ENCODE measurements at places on chromosomes 3 and 15. TPM values are rescaled to one million over a fixed set of nuclear protein-coding genes. Genes with fewer than 3 reads are reported as not detected.

Gene C2CD4B
- total RNA-seq = not detected

GRCh38 chr3:186895406-186895805, 34.9 kb upstream of the ST6GAL1 start:
- no peak overlapping the region for H3K27ac ChIP-seq
- H3K36me3 ChIP-seq = no peaks in the 10 kb centered on the region
- H3K4me3 ChIP-seq = no peak overlapping the region
- peaks cover 13% of the 10 kb centered on the region for H3K4me1 ChIP-seq
- no peaks in the 10 kb centered on the region for H3K27me3 ChIP-seq

DNA sequence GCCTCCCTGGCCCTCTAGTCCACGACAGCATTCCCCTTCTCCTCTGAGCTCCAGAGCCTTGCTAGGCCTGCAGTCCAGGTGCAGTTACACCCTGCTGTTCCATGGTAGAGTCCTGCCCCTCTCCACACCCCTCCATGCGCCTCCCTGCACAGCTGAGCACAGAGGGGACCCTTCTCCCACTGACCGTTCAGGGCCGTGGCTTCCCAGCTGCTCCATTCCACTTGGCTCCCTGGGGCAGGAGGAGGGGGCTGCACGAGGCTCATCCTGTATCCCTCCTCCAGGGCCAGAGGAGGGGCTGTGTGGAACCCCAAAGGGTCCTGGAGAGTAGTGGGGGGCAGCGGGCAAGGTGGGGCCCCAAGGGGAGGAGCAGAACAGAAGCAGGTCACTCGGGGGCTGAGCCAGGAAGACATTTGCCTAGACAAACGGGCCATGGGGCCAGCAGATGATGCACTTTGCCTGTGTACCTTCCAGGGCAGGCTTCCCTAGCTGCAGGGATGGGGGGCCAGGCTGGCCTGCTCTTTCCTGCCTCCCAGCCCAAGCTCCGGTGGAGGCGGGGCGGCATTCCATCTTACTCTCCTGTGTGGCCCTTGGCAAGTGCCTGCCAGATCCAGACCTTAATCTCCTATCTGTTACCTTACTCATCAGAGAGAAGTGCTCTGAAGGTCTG, 20.7 kb upstream of the GOLGA6C start:
- no peak for DNase-seq
- no peak overlapping the region for H3K4me3 ChIP-seq
- no peaks in the 10 kb centered on the region for H3K4me1 ChIP-seq

GRCh38 chr3:74134831-74135230, 479.6 kb downstream of the CNTN3 start:
- H3K4me3 ChIP-seq = no peak overlapping the region
- no peaks in the 10 kb centered on the region for H3K4me1 ChIP-seq
- no peaks in the 10 kb centered on the region for H3K27me3 ChIP-seq
- DNase-seq = no peak
- no peaks in the 10 kb centered on the region for H3K36me3 ChIP-seq

DNA sequence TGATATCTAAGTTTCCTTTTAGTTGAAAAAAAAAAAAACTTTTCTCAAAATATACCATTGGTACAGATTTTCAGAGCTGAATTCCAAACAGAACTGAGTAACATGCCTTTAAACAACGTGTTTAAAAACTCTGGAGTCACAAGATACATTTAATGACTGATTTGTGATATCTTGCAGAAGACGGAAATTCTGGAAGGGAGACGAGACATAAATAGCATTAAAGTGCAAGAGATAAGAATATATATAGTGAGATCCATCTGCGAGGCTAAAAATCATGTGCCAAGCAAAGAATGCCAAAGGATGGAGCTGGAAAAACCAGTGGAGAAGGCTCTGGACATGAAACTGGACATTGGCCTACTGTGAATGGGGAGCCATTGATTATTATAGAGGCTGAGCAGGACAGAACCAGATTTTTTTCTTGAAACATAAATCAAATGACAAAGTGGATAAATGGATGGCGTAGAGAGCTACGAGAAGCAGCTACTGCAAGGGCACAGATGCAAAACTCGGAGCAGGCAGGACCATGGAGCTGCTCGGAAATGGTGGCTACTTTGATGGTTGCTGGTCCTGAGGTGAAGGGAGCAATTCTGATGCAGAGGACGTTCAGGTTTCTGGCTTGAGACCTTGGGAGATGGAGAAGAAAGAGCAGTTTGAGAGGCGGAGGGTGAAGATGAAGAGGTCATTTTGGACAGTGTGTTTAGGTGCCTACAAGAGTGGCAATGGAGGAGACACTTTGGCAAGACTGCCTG, 88.8 kb downstream of the CPN2 start:
- peaks cover 2% of the 10 kb centered on the region for H3K4me1 ChIP-seq
- no peak overlapping the region for H3K27ac ChIP-seq
- no peaks in the 10 kb centered on the region for H3K36me3 ChIP-seq
- no peaks in the 10 kb centered on the region for H3K27me3 ChIP-seq
- no peak for DNase-seq

Gene DENND6A
- 46.0 TPM for total RNA-seq

Gene MORC1
- total RNA-seq = not detected

DNA sequence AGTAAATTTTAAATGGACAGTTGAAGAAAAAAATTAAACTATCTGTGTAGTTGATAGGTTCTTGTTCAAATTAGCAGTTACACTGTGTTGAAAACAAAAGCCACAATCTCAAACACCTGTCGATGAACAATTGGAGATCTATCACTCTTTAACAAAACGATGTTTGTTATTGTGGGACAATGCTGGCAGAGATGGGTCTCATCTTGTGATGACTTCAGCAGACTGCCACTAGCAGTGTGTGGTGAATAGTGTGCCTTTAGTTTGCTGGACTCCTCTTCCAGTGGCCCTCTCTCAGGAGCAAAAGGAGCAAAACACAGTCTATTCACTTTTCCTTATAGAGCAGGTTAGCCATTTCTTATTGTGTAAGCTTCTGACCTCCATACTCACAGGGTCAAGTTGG, 14.7 kb upstream of the TRIM59 start:
- H3K4me3 ChIP-seq = no peak overlapping the region
- H3K27ac ChIP-seq = no peak overlapping the region
- H3K36me3 ChIP-seq = peaks cover 4% of the 10 kb centered on the region
- no peak for DNase-seq
- H3K4me1 ChIP-seq = no peaks in the 10 kb centered on the region

DNA sequence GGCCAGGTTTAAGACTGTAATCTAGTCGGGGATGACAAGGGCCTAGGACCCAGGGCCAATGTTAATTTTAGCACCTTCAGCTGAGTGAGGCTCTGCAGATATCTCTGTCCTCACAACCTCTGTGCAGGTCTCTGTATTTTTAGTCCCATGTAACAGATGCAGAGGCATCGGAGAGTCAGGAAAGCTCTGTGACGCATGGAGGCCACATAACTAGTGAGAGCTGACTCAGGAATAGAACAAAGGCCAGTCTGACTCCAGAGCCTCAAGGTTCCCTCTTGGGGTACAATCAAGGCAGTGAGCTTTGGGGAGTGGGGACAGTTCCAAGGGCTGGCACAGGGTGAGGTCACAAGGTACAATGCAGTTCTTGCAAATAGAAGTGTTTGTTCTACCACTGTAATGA, 31.0 kb downstream of the FSTL1 start:
- H3K36me3 ChIP-seq = no peaks in the 10 kb centered on the region
- peaks cover 14% of the 10 kb centered on the region for H3K4me1 ChIP-seq
- no peak overlapping the region for H3K27ac ChIP-seq
- peaks cover 4% of the 10 kb centered on the region for H3K27me3 ChIP-seq
- H3K4me3 ChIP-seq = no peak overlapping the region
- DNase-seq = no peak

GRCh38 chr15:64636556-64636955, 138.8 kb downstream of the RBPMS2 start:
- no peak for DNase-seq
- H3K4me1 ChIP-seq = peaks cover 67% of the 10 kb centered on the region
- no peak overlapping the region for H3K4me3 ChIP-seq
- peaks cover 21% of the 10 kb centered on the region for H3K36me3 ChIP-seq

- no peak for DNase-seq
- no peaks in the 10 kb centered on the region for H3K36me3 ChIP-seq
- no peak overlapping the region for H3K4me3 ChIP-seq
- H3K27ac ChIP-seq = no peak overlapping the region
- H3K4me1 ChIP-seq = peaks cover 12% of the 10 kb centered on the region
- no peaks in the 10 kb centered on the region for H3K27me3 ChIP-seq
Measured at GRCh38 chr3:119357190-119357589, 63.0 kb downstream of the ARHGAP31 start.

DNA sequence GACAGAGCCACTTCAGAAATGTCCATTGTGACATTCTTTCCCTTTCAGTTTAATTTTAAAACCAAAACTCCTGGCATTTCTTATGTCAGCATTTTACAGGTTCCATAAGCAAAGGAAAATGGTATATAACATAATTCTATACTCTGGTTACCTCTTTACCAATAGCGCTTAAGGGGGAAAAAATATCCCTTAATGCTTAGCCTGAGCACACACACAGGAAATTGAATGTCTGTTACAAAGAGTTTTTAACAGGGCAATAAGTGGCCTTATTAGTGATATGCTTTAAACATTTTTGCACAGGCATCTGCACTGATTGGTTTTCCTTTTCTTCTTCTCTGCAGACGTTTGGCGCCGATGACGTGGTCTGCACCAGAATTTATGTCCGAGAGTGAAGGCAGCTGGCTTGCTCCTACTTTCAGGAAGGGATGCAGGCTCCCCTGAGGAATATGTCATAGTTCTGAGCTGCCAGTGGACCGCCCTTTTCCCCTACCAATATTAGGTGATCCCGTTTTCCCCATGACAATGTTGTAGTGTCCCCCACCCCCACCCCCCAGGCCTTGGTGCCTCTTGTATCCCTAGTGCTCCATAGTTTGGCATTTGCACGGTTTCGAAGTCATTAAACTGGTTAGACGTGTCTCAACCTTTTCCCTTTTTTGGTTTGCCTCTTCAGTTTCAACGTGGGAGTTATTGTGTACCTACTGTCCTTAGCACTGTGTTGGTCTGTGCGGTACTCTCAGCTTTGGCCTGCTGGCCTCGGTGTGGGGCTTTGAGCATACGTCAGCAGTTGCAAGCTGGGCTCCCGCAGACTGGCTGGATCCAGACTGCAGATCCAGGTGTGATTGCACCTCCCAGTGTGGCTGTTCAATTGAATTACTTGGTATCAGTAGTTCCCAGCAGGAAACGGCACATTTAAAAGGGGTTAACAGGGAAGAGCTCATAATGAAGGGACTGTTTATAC, 7.7 kb downstream of the CRABP1 start:
- DNase-seq = no peak
- no peaks in the 10 kb centered on the region for H3K36me3 ChIP-seq
- H3K27me3 ChIP-seq = peaks cover 7% of the 10 kb centered on the region
- no peak overlapping the region for H3K27ac ChIP-seq
- no peaks in the 10 kb centered on the region for H3K4me1 ChIP-seq

Gene SLC12A8
- 0.19 TPM for total RNA-seq

DNA sequence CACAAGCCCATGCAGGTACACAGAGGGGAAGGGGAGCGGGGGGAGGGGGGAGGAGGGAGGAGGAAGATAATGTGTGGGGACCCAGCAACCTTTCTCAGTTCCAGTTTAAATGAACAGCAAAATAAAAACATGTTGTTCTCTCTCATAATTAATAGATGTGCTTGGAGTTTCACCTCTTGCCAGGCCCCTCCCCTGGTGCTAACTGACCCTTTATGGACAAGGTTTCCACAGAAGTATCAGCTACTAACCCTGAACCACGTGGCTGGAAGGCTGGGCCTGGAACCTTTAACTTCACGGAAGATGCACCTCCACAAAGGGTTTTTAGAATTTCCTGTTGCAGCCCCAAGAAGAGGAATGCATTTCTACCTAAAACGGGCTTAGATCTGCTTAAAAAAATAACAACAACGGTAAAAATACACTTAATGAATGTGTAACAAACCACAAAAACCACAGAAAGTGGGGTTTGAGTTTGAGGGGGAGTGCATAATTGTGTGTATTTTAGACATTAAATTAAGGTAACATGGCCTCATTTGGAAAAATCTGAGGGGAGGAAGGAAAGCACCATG, 14.8 kb upstream of the SMAD3 start:
- peaks cover 9% of the 10 kb centered on the region for H3K4me1 ChIP-seq
- no peak overlapping the region for H3K4me3 ChIP-seq
- no peak overlapping the region for H3K27ac ChIP-seq
- no peak for DNase-seq
- no peaks in the 10 kb centered on the region for H3K27me3 ChIP-seq
- no peaks in the 10 kb centered on the region for H3K36me3 ChIP-seq

Gene ATOSA
- 101 TPM for total RNA-seq

Gene AGTR1
- not detected for total RNA-seq

Gene SLC27A2
- total RNA-seq = 0.16 TPM

DNA sequence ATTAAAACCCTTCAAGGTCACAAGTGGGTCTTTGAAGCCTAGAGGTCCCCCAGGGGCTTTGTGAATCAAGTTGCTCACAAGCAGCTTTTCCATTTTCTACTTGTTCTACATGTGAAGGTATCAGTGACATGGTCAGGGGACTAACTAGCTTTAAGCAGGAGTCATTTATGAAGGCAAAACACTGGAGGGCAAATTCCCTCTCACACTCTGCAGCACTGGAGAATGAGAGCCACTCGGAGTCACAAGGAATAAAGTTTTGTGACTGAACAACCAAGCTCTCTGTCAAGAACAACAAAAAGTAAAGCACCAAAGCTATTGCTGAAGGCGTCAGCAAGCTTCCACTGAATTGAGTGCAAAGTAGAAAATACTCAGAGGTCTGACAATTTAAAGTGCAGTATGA, 609.0 kb downstream of the EDEM1 start:
- no peaks in the 10 kb centered on the region for H3K36me3 ChIP-seq
- H3K27ac ChIP-seq = no peak overlapping the region
- no peaks in the 10 kb centered on the region for H3K27me3 ChIP-seq
- no peaks in the 10 kb centered on the region for H3K4me1 ChIP-seq
- H3K4me3 ChIP-seq = no peak overlapping the region
- DNase-seq = no peak

DNA sequence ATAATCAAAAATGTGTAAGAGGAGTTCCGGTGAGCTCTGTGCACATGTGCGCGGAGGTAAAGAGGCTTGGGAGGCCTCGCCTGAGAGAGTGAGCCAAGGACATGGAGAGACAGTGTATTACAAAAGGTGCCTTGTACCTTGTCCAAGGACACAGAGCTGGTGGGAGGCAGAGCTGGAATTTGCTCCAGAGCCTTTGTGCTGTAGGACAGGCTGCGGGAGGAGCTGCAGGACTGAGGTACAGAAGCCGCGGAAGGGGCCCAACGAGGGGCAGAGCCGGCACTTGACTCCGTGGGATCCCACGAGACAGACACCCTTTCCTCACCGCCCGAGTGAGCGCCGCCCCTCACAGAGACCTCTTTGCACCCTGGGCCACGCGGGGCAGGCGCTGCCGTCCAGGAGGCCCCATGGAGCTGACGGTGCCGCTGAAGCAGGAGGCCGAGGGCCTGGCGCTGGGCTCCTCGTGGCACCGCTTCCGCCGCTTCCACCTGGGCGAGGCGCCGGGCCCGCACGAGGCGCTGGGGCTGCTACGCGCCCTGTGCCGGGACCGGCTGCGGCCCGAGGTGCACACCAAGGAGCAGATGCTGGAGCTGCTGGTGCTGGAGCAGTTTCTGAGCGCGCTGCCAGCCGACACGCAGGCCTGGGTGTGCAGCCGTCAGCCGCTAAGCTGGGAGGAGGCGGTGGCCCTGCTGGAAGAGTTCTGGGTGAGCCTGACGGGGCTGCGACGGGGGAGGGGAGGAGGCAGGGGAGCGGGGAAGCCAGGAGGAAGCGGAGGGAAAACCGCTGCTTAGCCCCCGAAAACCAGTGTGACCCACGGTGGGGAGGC, 68.7 kb downstream of the SLTM start:
- H3K36me3 ChIP-seq = peaks cover 2% of the 10 kb centered on the region
- no peak overlapping the region for H3K27ac ChIP-seq
- DNase-seq = peak; percentile 2
- peak overlapping the region; percentile 78 for H3K4me3 ChIP-seq
- H3K27me3 ChIP-seq = peaks cover 3% of the 10 kb centered on the region
- peaks cover 12% of the 10 kb centered on the region for H3K4me1 ChIP-seq

- peaks cover 5% of the 10 kb centered on the region for H3K4me1 ChIP-seq
- no peaks in the 10 kb centered on the region for H3K27me3 ChIP-seq
- H3K27ac ChIP-seq = no peak overlapping the region
- DNase-seq = no peak
Measured at GRCh38 chr3:36965440-36965839, 20.6 kb upstream of the TRANK1 start.

Gene CSK
- total RNA-seq = 220 TPM

Gene GPR15
- total RNA-seq = 10.8 TPM

All from naive thymus-derived CD8-positive, alpha-beta T cell (primary cell).